ENCODE measurements at places on chromosomes 16 and 17. TPM values are rescaled to one million over a fixed set of nuclear protein-coding genes. Genes with fewer than 3 reads are reported as not detected.

The PRDM7 gene
- polyA plus RNA-seq = not detected

The TLCD2 gene
- polyA plus RNA-seq = 0.08 TPM

The KIF19 gene
- polyA plus RNA-seq = not detected

The KRTAP1-5 gene
- polyA plus RNA-seq = not detected

The EFTUD2 gene
- 47.8 TPM for polyA plus RNA-seq

The PARD6A gene
- 34.8 TPM for polyA plus RNA-seq

The CD300C gene
- 0.20 TPM for polyA plus RNA-seq

The GPR142 gene
- not detected for polyA plus RNA-seq

The GFAP gene
- not detected for polyA plus RNA-seq

The KCNJ18 gene
- not detected for polyA plus RNA-seq

The C16orf89 gene
- not detected for polyA plus RNA-seq

The SLC35G6 gene
- not detected for polyA plus RNA-seq

The TRAPPC1 gene
- 34.0 TPM for polyA plus RNA-seq

The TMEM238L gene
- not detected for polyA plus RNA-seq

The ITGAD gene
- polyA plus RNA-seq = not detected

The GP1BA gene
- polyA plus RNA-seq = not detected

The PRR35 gene
- polyA plus RNA-seq = not detected

The IL21R gene
- polyA plus RNA-seq = 0.08 TPM

The TBC1D3 gene
- not detected for polyA plus RNA-seq

The AOC2 gene
- polyA plus RNA-seq = 1.8 TPM

The TP53TG3F gene
- not detected for polyA plus RNA-seq

The WSCD1 gene
- 9.3 TPM for polyA plus RNA-seq

The FDXR gene
- 14.4 TPM for polyA plus RNA-seq

The LITAFD gene
- not detected for polyA plus RNA-seq

Data from neural cell (in vitro differentiated cells).